NCI-H1436 (cell line): ENCODE measurements at places on chromosomes 3 and 15.

GRCh38 chr3:145411605-145412004 lies 749.4 kb downstream of the PLOD2 start:
- DNase-seq = no peak

- DNase-seq = no peak
These were observed 24.9 kb downstream of the PRKCD start for GRCh38 chr3:53185761-53186465.

GRCh38 chr3:13072600-13073325 lies 466 bp downstream of the IQSEC1 start:
- DNase-seq = no peak

DNA sequence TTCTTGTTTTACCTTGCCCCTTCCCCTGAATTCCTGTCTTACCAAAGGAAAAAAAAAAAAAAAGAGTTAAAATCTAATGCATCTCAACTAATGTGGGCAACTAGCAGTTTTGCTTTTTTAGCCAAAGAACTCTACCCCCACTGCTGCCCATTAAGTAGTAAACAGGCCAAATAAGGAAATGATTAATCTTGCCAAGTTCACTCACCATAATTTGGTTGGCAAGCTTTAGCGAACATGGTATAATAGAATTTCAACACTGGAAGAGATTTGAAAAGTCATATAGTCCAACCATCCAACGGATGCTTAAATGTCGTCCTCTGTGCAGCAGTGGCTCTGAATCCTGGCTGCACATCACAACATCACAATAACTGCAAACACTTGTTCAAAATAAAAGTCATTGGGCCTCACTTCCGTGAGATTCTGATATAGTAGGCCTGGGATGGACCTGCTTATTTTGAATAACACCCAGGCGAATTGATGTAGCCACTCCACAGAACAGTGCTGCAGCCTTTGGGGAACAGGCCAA lies 142.0 kb upstream of the UBE2E1 start:
- no peak for DNase-seq

DNA sequence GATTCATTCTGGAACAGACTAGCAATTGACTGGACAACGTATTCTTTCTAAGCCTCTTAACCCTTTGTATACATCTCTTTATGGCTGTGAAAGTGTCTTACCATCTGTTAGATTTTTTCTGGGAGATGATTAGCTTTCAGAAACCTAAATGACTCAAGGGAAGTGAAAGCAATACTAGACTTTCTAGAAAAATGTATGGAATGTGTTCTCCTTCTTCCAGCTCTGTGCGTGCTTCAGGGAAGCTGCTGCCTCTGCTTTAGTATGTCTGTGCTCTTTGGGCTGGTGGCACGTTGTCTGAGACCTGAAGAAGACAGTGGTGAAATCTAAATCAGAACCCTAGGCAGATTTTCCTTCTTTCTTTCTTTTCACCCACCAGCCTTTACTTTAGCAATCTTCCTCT lies 89.5 kb downstream of the ITPR1 start:
- no peak for DNase-seq

- DNase-seq = no peak
These were observed 360.7 kb upstream of the ICE2 start for GRCh38 chr15:60839510-60840211.

DNA sequence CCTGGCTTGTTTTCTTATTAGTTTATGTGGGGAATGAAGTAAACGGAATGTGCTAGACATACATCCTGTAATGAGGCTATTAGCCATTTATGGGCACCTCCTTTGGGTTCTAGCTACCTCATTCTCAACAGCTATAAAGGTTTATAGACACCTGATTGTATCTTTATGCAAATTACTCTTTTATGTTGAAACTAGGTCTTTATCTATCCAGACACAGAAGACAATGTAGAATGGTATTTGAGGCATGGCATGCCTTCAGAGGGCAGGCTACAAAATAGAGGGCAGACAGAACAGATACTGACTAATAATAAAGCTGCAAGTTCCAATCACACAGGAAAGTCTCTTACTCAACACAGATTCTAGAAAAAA lies 27.1 kb downstream of the TBC1D2B start:
- DNase-seq = no peak

- no peak for DNase-seq
These were observed 43.8 kb downstream of the GAP43 start for GRCh38 chr3:115666920-115667737.

DNA sequence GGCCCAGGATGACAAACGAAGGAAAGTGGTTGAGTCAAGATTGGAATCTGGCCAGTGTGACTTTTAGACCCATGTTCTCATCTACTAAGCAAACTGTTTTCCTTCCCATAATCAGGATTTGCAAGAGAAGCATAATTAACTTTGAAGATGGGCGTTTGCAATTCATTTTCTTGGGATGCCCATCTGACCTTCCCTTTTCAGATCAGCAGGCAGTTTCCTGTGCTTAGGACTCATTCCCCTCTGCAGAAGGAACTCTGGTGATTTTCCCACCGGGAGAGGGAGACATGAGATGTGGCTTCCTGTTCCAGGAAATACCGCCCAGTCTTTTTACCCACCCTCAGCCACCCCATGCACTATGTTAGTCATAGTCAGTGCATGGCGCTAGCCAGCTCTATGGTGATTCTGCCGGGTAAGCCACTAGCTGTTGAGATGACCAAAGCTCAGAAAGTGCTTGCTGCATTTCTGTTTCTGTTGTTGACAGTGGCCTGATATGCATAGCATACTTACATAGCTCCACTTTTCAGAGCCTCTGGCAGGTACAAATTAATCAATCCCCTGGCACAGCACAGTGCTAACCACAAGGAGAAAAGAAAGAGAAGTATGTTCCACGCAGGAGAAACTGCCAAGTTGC lies 129.4 kb downstream of the VGLL4 start:
- no peak for DNase-seq

DNA sequence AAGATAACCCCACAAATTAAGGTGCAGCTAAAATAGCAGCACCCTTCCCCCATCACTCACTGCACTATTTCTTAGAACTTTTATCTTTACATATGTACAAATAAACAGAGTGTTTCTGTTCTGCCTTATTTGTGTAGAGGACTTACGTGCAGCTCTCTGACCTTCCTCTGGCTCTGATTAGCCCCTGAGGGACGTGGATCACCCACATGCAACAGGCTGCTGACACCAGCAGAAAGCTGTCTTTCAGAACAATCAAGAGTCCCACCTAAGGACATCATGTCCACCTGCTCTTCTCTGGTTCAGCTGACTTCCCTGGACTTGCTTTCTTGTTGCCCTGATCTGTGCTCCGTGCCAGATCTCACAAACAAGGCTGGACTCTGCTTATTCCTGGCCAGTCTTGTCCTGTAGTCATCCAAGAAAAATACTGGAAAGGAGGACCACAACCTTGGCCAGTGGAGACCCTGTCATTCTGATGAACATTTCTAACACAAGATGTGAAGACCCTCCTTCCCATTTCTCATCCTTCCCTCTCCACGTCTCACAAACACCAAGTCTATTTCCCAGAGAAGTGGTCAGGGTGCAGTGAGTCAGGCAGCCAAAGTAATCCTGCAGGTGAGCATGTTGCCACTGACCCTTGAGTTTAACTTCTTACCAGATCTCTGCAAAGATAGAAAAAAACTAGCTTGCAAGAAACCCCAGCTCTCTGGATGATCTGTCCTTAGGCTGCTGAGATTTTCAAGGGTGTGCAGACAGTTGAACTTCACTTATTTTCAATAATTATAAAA lies 243.6 kb upstream of the ICE2 start:
- DNase-seq = no peak

DNA sequence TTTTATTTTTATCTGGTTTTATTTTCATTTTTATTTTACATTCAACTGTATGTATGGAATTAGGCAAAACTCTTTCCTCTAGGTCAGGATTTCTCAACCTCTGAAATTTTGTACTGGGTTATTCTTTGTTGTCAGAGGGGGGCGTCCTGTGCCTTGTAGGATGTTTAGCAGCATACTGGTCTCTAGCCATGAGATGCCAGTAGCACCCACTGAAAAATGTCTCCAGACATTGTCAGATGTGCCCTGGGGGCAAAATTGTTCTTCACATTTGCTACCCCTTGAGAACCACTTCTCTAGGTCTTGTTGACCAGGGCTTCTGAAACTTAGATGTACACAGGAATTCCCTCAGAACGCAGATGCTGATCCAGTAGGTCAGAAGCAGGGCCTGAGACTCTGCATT lies 5.4 kb downstream of the CHRNA5 start:
- no peak for DNase-seq

DNA sequence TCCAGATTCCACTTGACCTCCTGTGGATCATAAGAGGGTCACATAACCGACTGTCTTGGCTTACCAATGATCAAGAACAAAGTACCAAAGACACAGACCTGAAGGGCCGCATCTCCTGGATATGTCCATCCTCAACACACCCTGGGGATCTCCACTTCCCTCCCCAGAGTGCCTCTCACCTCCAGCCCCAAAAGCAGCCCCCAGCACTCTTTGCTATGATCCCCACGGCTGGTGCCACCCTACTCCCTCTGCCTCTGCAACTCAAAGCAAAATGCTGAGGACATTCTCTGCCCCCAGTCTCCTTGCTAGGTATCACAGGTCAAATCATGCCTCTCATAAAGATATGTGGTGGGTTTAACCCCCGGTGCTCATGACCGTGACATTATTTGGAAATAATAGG lies 32.7 kb downstream of the SLCO2A1 start:
- no peak for DNase-seq

GRCh38 chr15:75827691-75828090 lies 15.6 kb upstream of the UBE2Q2 start:
- no peak for DNase-seq

GRCh38 chr15:100918034-100918689 lies 995 bp upstream of the LRRK1 start:
- peak; percentile 14 for DNase-seq
